ENCODE measurements at places on chromosomes 5 and 9.

DNA sequence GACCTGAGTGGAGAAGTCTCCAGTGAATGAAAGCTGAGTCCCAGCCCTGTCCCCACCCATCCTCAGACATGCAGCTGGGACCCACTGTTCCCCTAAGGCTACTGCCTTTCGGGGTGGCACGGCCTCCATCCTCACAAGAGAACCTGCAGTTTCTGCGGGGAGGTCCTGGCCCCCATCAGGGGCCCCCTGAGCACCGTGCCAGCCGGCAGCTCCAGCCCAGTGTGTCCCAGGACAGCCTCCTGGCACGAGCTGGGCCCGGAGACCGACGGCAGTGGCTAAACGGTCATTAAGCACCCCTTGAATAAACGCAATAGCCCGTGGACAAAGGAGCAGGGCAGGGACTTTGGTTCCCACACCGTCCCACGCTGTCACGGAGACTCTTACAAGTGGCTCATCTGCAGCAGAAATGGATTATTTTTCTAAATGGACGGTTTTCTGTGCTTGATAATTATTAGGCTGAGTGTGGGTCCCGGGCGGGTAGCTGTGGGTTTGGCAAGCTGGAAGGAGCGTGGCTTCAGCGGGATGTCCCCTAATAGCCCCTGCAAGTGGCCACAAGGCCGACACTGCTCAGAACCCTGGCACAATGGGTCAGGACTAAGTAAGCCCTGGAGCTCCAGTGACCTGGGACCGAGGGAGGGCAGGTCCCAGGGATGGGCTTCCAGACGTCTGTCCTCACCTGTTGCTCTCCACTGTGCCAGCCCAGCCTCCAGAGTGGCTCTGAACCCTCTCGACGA, 17.4 kb downstream of the FAM78A start:
- peak; percentile 66 for DNase-seq

DNA sequence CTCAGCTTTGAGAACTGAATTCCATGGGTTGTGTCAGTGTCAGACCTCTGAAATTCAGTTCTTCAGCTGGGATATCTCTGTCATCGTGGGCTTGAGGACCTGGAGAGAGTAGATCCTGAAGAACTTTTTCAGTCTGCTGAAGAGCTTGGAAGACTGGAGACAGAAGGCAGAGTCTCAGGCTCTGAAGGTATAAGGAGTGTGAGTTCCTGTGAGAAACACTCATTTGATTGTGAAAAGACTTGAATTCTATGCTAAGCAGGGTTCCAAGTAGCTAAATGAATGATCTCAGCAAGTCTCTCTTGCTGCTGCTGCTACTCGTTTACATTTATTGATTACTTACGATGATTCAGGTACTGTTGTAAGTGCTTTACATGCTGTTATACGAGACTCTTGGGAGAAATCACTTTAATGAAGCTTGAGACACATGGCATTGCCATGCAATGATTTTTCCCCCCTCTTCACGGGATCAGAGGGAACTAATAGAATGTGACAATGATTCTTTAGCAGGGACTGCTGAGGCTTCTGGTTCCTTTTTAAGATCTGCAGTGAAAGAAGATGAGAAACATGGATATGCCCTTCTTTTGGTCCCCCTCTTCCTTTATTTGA, 63.8 kb downstream of the PTTG1 start:
- DNase-seq: no peak

GRCh38 chr9:135960411-135961276, 529 bp downstream of the UBAC1 start:
- DNase-seq: no peak

DNA sequence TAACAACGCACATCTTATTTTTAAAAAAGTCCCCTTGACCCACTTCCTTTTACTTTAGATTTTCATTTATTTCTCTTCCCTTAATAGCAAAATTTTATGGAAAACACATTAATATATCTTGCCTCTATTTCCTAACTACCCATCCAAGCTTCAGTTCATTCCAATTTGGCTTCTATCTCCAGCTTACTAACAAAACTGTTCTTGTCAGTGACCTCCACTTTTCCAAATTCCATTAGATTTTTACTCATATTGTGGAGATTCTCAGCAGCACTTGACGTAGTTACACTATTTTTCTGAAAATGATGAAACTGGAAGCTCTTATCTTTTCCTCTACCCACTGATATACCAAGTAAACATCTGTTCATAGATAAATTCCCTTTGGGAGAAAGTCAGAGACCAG, 46.5 kb upstream of the ADAMTS19 start:
- DNase-seq: no peak

- no peak for DNase-seq
Observed at GRCh38 chr9:133252301-133253020, 22.5 kb downstream of the ABO start.

- peak; percentile 34 for DNase-seq
Observed at GRCh38 chr5:179276838-179277395, 68.3 kb downstream of the ADAMTS2 start.

GRCh38 chr9:88530051-88530450, 4.9 kb upstream of the NXNL2 start:
- no peak for DNase-seq

GRCh38 chr5:10712574-10713366, 48.3 kb downstream of the DAP start:
- no peak for DNase-seq

GRCh38 chr9:129850821-129851550, 15.7 kb downstream of the USP20 start:
- no peak for DNase-seq

GRCh38 chr9:124617477-124618141, 110.4 kb upstream of the NR5A1 start:
- DNase-seq: peak; percentile 80

GRCh38 chr9:128729766-128730517, 6.0 kb upstream of the ZDHHC12 start:
- no peak for DNase-seq

DNA sequence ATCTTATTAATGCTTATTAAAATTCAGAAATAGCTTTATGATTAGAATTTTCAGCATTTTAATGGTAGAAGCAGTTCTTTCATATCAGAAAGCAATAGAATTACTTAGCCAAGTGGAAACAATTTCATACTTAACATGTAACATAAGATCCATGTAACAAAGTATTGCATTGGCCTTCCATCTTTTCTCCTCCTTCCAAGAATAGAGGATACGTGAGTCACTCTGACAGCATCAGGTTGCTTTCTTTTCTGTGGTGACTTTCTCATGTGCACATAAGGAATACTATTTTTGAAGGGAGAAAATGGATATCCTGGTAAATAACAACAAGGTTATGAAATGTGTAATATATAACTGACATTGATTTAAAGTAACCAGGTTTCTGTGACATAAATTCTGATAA, 272.2 kb downstream of the ANXA1 start:
- no peak for DNase-seq

DNA sequence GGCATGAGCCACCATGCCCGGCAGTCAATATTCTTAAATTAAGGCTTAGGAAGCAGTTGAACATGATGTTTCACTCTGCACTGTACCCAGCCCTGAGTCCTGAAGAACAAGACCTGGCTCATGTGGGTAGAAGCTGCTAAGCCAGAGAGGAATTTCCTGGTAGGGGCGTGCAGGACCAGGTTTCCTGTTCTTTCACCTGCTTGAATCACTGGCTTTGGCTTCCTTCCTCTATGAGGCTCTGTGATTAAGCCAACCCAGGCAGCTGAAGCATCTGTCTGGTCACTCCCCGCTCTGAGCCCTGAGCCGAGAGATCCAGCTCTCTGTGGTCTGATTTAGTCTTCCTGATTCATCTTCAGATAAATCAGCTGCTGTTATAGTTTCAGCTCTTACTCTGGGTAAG, 29.1 kb downstream of the CFAP77 start:
- no peak for DNase-seq

DNA sequence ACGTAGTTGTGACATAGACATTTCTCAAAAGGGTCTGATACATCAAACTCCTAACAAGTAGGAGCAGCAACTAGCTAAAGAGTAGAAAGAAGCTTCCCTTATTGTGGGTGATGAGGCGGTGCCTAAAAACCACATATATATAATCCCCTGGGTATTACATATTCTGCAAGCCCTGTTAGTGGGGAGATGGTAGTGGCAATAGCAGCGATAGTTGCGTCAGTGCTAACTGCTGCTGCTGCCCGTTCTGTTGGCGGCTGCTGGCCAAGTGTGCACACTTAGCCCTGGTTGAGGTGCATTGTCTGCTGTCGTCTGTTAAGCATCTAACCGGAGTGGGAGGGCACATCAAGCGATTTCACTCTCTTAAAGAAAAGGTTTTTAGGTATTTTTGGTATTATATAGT, 35.8 kb downstream of the VLDLR start:
- no peak for DNase-seq

GRCh38 chr5:94389515-94389899, 228.9 kb downstream of the KIAA0825 start:
- no peak for DNase-seq

DNA sequence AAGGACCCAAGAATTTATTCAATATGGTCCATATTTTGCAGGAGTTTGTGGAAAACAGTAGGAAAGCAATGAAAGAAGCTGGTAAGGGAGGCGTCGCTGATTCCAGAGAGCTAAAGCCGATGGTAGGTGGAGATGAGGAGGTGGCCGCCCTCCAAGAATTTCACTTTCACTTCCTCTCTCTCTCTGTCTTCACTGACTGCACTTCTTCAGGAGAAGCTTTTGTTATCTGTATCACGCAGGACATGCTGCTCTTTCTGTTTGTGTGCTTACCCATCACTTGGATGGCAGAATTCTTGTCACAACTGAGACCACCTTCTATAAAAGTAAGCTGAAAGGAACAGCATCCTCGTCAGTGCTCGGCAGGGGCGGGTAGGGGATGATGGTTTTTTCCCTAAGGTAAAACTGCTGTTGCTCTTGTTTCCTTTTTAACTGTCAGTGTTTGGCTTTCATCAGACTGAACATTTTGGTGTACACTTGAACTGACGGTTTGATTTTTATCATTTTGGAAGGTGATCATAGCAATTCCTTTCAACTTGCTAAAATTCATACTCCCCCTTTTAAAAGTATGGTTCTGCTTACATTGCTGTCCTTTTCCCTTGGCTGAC, 62.4 kb upstream of the FSD1L start:
- peak; percentile 39 for DNase-seq

DNA sequence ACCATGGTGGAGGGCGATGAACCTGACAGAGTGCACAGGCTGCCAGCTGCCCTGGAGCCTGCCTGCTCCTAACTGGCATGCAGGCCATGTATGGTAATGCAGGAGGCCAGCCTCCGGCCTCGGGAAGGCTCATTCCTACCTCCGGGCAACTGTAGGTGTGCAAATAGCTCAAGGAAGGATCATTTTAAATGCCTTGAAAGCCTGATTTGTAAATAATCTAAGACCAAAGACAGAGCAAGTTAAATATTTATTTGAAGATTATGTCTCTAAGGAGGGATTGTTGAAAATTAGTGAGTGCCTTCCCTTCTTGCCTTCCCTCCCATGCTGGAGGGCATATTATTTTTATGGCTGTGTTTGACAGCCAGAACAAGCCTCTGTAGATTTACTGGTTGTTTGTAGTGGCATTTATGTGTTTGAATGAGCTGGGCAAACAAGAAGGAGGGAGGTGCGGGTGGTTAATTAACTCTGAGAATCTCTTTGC, 285.7 kb upstream of the TUT7 start:
- no peak for DNase-seq

- no peak for DNase-seq
Observed at GRCh38 chr9:131478421-131478868, 24.3 kb upstream of the POMT1 start.

DNA sequence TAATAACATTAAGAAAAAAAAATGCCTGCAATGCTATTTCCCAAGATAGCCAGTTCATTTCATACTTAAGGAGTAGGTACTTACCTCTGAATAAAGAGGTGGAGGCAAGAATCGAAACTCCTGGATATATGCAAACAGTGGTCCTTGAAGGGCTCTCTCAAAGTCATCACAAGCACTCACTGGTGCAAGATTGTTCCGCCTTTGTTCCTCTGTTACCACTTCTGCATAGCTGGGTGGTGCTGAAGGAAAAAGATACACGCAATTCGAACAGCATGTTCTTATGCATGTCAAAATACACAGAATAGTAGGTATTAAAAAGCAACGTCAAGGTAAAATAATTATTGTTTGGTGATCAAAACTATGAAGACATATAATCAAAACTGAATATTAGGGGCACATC, 9.5 kb downstream of the ARRDC3 start:
- no peak for DNase-seq

- DNase-seq: no peak
Observed at GRCh38 chr5:67985686-67986387, 229.7 kb upstream of the PIK3R1 start.

DNA sequence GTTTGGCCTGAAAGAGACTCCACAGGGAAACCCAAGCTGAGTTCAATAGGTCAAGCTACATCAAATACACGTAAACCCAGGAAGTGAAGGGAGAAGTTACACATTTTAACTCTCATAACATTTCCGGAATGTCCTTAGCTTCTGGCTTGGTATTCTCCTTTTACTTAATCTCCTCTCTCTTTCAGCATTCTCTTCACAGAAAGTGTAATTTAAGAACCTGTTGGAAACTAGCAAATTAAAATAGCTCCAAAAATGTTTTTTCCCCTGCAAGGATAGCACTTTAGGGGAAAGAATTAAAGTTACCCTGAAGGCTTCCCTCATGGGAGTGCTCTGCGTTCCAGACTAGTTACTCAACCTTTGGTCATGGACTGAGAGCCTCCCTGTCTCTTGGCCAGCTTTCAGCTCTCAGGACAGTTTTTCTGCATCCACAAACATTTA, 292.7 kb upstream of the TARS1 start:
- DNase-seq: no peak

GRCh38 chr5:64514612-64515011, 8.8 kb downstream of the RGS7BP start:
- DNase-seq: no peak

DNA sequence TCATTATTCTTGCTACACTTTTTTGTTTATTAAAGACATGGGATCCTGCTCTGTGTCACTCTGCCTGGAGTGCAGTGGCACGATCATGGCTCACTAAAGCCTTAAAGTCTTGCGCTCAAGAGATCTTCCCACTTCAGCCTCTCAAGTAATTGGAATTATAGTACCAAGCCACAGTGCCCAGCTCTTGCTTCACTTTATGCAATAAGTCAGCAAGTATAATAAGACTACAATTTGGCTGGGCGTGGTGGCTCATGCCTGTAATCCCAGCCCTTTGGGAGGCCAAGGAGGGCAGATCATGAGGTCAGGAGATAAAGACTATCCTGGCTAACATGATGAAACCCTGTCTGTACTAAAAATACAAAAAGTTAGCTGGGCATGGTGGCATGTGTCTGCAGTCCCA, 5.9 kb downstream of the C9orf153 start:
- DNase-seq: no peak

GRCh38 chr5:74431290-74431669, 209.2 kb downstream of the ENC1 start:
- no peak for DNase-seq

- DNase-seq: no peak
Observed at GRCh38 chr9:17339156-17339555, 204.3 kb downstream of the CNTLN start.

- no peak for DNase-seq
Observed at GRCh38 chr9:84945878-84946538, 276.5 kb downstream of the NTRK2 start.

DNA sequence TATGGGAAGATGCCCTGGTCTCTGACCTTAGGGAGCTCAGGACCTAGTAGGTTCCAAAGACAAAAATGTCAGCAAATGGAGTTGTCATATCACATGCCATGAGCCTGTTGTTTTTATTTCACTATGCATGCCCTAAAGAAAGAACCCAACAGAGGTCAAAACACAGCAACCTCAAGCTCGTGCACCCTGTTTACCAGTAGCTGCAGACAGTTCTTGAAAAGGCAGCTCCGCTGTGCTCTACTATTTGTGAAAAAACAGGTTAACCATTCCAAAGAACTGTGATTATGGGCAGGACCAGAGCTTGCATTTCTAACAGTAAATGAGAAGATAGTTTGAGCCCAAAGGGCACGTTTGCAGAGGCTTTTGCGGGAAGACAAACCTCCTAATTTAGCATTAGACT, 22.8 kb downstream of the ITK start:
- no peak for DNase-seq

Data from posterior cingulate gyrus (tissue), 11 donors.